Panc1 (cell line): ENCODE measurements at places on chromosomes 3 and 15. TPM values are rescaled to one million over a fixed set of nuclear protein-coding genes. Genes with fewer than 3 reads are reported as not detected.

DNA sequence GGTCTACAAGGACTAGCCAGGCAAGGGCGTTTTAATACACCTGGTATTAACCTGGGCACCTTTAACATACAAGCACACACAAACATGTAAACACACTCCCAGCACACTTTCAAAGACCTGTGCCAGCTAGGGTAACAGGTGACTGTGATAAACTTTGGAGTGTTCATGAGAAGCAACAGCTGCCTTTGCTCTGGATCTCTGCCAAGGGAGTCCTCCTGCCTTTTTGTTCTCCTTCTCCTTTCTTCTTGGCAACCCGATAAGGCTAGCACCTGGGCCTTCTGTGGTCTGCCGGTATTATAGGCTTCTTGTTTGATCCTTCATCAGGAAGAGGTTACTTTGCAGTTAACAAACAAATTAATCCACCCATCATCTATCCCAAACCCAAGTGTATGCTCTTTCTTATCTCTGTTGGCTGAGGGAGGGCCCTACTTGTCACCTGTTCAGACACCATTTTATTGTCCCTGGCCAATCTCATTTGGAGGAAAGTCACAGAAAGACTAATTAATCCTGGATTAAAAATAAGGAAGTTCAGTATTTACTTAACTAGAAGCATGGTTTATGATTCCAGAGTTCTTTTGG lies at the start of gene RETNLB:
Gene RETNLB (minus strand): TSS at position 7 of the 579 bp plus-strand sequence. CDS start 225 bp downstream, outside the sequence.
- DNase-seq: no peak
- H3K36me3 ChIP-seq: no peaks in the 10 kb centered on the region
- no peak within 1 kb of the TSS for H3K4me3 ChIP-seq
- H3K4me1 ChIP-seq: no peaks in the 10 kb centered on the region
- no peak within 1 kb of the TSS for H3K27ac ChIP-seq

- no peaks in the 10 kb centered on the region for H3K36me3 ChIP-seq
- DNase-seq: no peak
- no peaks in the 10 kb centered on the region for H3K4me1 ChIP-seq
- H3K4me3 ChIP-seq: no peak overlapping the region
- no peaks in the 10 kb centered on the region for H3K27me3 ChIP-seq
Measured at GRCh38 chr3:121918779-121919483, 24.7 kb downstream of the SLC15A2 start.

- H3K27me3 ChIP-seq: no peaks in the 10 kb centered on the region
- peaks cover 11% of the 10 kb centered on the region for H3K4me1 ChIP-seq
- no peak for DNase-seq
- no peaks in the 10 kb centered on the region for H3K36me3 ChIP-seq
- no peak overlapping the region for H3K4me3 ChIP-seq
- no peak overlapping the region for H3K27ac ChIP-seq
Measured at GRCh38 chr3:50604628-50605588, 6.7 kb downstream of the CISH start.

- no peaks in the 10 kb centered on the region for H3K36me3 ChIP-seq
- H3K4me3 ChIP-seq: no peak overlapping the region
- no peak overlapping the region for H3K27ac ChIP-seq
Measured at GRCh38 chr3:185270262-185270955, 16.6 kb upstream of the EHHADH start.

The TUSC7 gene
- not detected for total RNA-seq

The RARRES1 gene
- total RNA-seq: 1.3 TPM

The SAMD7 gene
- total RNA-seq: not detected
